ENCODE measurements at places on chromosomes 3 and 15. TPM values are rescaled to one million over a fixed set of nuclear protein-coding genes. Genes with fewer than 3 reads are reported as not detected.

GRCh38 chr15:86036243-86036642 lies 43.4 kb upstream of the AGBL1 start:
- no peak for DNase-seq

- DNase-seq = no peak
These were observed 42.0 kb downstream of the FRMD4B start for GRCh38 chr3:69343875-69344274.

LEKR1 gene
- 1.6 TPM for total RNA-seq

SCG3 gene
- total RNA-seq = not detected

- no peak for DNase-seq
These were observed 20.0 kb downstream of the PLSCR5 start for GRCh38 chr3:146585156-146585555.

DNA sequence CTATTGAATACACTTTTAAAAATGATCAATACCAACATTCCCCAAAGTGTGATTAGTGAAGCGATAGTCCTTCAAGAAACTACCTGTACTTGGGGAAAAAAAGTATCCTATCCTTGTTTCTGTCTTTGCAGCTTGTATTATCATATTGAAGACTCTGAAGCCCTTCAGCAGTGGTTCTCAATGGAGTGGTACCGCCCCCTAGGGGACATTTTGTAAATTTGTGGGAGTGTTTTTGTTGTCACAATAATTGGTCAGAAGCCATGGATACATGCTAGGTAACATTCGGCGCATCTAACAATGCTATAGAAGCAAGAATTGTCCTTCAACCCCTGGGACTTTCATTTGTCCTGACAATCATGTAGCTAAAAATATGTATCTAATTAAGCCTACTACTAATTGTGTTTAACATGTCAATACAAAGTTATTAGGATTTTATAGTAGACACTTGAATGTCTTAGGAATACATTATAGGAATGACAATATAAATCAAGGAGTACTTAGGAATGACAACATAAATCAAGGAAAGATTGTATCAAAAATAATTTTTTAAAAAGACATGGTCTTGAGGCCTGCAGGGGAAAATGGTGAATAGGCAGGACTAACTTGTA lies 53.7 kb downstream of the NMD3 start:
- DNase-seq = no peak

DNA sequence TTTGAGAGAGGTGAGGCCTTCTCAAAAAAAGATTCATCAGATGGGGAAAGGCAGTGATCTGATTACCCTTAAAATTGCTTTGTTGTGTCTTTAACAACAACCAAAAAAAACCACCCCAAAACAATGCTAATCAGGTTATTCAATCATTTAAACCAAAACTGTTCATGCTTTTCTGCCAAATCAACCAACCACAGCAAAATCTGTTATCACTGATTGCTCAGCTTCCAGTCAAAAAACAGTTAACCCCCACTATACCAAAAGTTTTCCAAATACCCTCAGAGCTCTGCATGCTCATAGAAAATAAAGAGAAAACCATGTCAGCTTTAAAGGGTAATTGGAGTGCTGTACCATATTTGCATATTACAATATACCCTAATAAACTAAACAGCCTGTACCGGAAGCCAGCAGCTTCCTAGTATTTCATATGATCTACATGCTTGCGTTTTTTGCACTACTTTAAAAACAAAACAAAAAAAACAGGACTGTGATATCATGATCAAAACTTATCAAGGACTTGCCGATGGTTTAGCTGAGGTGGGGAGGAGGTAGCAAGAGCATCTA lies 22.8 kb downstream of the SATB1 start:
- no peak for DNase-seq

DNA sequence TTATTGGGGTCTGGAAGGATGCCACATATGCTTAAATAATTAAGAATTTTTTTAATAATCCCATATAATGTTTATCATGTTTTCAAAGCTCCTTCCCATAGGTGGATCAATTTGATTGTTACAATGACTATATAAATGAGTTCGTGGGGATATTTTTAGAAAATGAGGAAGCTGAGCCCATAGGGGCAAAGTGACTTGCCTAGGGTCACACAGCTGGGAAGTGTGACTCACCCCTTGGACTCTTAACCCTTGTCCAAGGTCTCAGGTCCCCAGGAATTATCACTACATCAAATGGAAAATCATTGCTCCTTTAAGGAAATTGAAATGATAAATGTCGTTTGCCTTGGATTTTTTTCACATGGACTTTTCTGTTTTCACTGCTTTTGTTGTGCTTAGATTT lies 161.2 kb upstream of the RGMA start:
- DNase-seq = no peak

ZIC4 gene
- total RNA-seq = 2.2 TPM

MUSTN1 gene
- not detected for total RNA-seq

Data from MG63 (cell line).